Progenitor cell of endocrine pancreas (in vitro differentiated cells): ENCODE measurements at places on chromosomes 3 and 15. TPM values are rescaled to one million over a fixed set of nuclear protein-coding genes. Genes with fewer than 3 reads are reported as not detected.

Gene ADAMTS17
- 3.5 and 4.7 TPM in 2 replicates for total RNA-seq

Gene HIGD2B
- not detected in 2 replicates for total RNA-seq

Gene APBA2
- 37.1 and 41.0 TPM in 2 replicates for total RNA-seq

Gene SERINC4
- total RNA-seq: 0.33 and 0.36 TPM in 2 replicates

Gene PPP1R14D
- 0.81 and 1.5 TPM in 2 replicates for total RNA-seq

Gene ITGB5
- 58.8 and 65.4 TPM in 2 replicates for total RNA-seq

Gene PAK6
- 13.2 and 13.8 TPM in 2 replicates for total RNA-seq

Gene XCR1
- total RNA-seq: not detected in 2 replicates

Gene NCKIPSD
- 29.8 and 32.0 TPM in 2 replicates for total RNA-seq

DNA sequence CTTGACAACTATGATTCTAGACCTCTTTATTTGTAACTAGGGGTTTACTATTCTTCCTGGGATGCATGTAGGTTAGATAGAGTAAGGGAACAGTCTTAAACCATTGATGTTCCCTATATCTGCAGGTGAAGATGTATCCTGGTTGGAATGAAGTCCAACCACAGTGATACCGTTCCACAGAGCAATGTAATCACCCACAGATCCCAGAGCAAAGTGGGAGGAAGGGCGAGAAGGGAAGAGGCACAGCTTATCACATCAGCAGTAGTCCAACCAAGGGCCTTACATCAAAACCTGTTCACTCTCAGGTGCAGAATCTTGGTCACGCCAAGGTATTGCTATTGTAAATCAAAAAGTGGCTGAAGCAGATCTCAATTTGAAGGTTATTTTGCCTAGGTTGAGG is 61.8 kb upstream of the LIPC start:
- H3K4me3 ChIP-seq: no peak overlapping the region
- H3K27me3 ChIP-seq: no peaks in the 10 kb centered on the region
- H3K4me1 ChIP-seq: no peaks in the 10 kb centered on the region
- no peak for DNase-seq
- H3K36me3 ChIP-seq: no peaks in the 10 kb centered on the region

GRCh38 chr3:141714671-141715070 is 23.4 kb upstream of the RNF7 start:
- H3K27ac ChIP-seq: no peak overlapping the region
- no peak for DNase-seq

GRCh38 chr3:71401695-71402231 is 181.8 kb downstream of the FOXP1 start:
- H3K4me1 ChIP-seq: peaks cover 62% of the 10 kb centered on the region
- no peak overlapping the region for H3K4me3 ChIP-seq
- peak overlapping the region; percentile 57 for H3K27ac ChIP-seq

- no peak for DNase-seq
- no peak overlapping the region for H3K27ac ChIP-seq
- no peak overlapping the region for H3K4me3 ChIP-seq
Measured at GRCh38 chr15:39959411-39959810, 25.5 kb downstream of the EIF2AK4 start.

GRCh38 chr15:80462836-80463512 is 58.8 kb downstream of the ARNT2 start:
- no peaks in the 10 kb centered on the region for H3K27me3 ChIP-seq
- H3K36me3 ChIP-seq: peaks cover 14% of the 10 kb centered on the region
- H3K27ac ChIP-seq: no peak overlapping the region
- no peak overlapping the region for H3K4me3 ChIP-seq

DNA sequence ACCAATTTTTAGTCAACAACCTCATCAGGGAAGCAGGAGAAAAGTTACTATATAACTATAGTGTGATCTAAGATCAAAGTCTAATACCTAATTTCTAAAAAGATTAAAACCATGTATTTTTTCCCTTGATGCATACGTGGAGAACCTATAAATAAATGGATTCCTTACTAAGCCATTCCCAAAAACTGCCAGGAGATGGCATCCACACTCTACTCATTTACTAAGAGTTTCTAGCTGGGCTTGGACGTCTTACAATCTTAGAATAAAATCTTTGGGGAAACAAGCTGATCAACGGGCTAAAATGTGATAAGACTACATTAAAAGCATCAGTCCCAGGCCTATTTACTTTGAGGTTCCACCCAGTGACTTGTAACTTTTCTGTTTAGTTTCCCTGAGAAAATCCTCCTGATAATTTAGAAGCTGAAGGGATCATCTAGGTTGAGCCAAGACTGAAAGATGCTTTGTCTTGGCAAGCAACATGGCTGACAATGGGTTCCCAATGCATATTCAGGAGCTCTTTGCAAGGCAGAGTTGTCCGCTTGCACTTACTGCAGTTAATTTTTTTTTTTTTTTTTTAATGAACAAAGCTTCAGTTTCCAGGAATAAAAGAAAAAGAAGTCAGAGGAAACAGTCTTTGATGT is 85.5 kb upstream of the FGF12 start:
- H3K36me3 ChIP-seq: no peaks in the 10 kb centered on the region
- no peak for DNase-seq
- no peak overlapping the region for H3K27ac ChIP-seq
- no peak overlapping the region for H3K4me3 ChIP-seq
- peaks cover 14% of the 10 kb centered on the region for H3K4me1 ChIP-seq
- no peaks in the 10 kb centered on the region for H3K27me3 ChIP-seq

DNA sequence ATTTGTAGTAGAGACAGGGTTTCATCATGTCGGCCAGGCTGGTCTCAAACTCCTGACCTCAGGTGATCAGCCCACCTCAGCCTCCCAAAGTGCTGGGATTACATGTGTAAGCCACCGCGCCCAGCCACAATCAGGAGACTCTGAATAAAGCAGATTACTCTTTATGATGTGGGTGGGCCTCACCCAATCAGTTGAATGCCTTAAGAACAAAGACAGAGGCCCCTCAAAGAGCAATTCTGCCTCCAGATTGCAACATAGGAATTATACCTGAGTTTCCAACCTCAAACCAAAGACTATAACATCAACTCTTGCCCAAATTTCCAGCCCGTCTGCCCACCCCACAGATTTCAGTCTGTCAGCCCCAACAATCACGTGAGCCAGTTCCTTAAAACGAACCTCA is 18.8 kb upstream of the FAM174B start:
- DNase-seq: no peak
- peaks cover 11% of the 10 kb centered on the region for H3K27me3 ChIP-seq
- no peak overlapping the region for H3K4me3 ChIP-seq
- peaks cover 17% of the 10 kb centered on the region for H3K4me1 ChIP-seq

DNA sequence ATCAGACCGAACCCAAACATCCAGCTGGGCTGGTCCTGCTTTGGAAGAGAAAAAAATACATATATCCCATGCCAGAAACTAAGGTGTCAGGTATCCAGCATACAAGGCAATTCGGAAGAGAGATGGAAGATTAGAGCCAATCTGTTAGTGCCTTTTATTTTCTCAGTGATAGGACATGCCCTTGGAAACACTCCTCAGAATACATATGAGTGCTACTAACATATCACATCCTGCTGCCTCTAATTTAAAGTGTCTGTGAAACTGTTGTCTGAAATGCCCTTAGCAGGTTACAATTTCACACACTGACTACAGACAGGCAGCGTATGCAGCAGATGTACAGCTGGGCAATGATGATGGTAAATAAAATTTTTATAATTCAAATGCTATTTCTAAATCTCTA is 78.9 kb downstream of the RBPMS2 start:
- no peak for DNase-seq
- no peaks in the 10 kb centered on the region for H3K27me3 ChIP-seq
- no peak overlapping the region for H3K4me3 ChIP-seq
- peak overlapping the region; percentile 35 for H3K27ac ChIP-seq

DNA sequence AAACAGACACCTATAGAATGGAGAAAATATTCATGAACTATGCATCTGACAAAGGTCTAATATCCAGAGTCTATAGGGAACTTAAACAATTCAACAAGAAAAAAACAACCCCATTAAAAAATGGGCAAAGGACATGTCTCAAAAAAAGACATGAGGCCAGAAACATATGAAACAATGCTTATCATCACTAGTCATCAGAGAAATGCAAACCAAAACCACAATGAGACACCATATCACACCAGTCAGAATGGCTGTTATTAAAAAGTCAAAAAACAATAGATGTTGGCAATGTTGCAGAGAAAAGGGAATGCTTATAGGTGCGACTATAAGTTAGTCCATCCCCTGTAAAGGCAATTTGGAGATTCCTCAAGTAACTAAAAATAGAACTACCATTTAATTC is 11.4 kb upstream of the HDGFL3 start:
- no peaks in the 10 kb centered on the region for H3K27me3 ChIP-seq
- H3K36me3 ChIP-seq: peaks cover 30% of the 10 kb centered on the region
- no peaks in the 10 kb centered on the region for H3K4me1 ChIP-seq
- DNase-seq: no peak

DNA sequence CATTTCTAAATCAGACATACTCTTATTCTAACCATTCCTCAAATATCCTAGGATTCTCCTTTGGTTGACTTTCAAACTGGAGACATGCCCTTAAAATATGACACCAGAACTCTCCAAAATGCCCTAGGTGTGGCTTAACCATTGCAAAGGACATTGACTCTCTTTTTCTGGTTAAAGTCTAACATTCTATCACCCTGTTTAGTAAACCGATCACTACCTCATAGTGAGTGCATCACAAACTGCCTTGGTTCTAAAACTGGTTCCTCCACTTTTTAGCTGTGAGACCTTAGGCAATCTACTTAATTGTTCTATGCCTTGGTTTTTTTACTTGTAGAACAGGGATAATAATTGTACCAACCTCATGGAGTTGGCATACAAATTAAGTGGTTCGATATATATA is 224.3 kb downstream of the CDIN1 start:
- H3K27me3 ChIP-seq: no peaks in the 10 kb centered on the region
- H3K4me3 ChIP-seq: no peak overlapping the region
- no peak for DNase-seq
- H3K36me3 ChIP-seq: peaks cover 5% of the 10 kb centered on the region
- peak overlapping the region; percentile 16 for H3K27ac ChIP-seq

DNA sequence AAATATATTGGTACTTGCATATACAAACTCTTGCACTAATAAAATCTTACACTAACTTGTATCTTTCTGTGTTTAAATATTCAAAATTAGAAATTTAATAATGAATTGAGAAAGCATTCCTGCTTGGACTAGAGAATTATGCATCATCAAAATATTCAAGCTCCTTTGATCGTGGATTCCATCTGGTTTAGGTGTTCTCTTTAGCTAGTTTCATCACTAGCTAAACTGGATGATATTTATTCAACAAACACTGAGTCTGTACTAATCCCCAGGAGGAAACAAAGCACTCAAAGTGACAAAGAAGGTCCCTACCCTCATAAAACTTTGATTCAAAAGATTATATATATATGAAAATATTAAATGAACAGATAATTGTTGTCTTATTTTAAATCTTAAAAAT is 1360.9 kb upstream of the ALCAM start:
- no peaks in the 10 kb centered on the region for H3K36me3 ChIP-seq
- no peak overlapping the region for H3K27ac ChIP-seq
- no peak for DNase-seq
- H3K4me3 ChIP-seq: no peak overlapping the region

DNA sequence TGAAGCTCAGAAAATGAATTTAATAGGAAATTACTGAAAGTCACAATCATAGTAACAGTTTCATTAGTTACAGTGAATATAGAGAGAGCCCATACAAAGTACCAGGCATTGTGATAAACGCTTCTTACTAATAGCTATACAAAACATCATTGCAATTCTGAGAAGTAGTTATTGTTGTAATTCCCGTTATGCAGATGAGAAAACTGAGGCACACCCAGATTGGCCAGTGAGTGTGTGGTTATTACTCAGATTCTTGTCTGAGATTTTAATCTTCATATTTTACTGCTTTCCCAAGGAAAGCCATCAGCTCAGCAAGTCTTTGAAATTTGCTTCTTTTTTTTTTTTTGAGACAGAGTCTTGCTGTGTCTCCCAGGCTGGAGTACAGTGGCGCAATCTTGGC is 14.3 kb downstream of the FLNB start:
- no peak for DNase-seq
- no peaks in the 10 kb centered on the region for H3K36me3 ChIP-seq
- peak overlapping the region; percentile 78 for H3K27ac ChIP-seq
- H3K4me1 ChIP-seq: peaks cover 40% of the 10 kb centered on the region

DNA sequence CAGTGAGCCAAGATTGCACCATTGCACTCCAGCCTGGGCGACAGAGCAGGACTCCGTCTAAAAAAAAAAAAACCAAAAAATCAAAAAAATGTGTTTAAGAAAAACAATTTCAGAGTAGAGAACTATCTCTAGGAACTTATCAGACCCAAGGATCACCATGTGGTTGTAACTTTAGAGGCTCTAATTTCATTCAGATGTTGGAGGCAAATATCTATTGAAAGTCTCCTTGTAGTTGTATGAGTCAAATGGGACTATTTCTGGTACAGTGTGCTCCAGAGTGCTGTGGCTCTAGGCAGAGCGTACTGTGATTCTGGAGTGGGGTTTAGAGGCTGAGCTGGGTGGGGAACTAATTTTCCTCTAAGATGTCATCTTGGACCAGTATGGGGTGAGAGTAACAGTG is 398.7 kb downstream of the SHQ1 start:
- no peak overlapping the region for H3K27ac ChIP-seq
- H3K36me3 ChIP-seq: peaks cover 1% of the 10 kb centered on the region
- peaks cover 30% of the 10 kb centered on the region for H3K27me3 ChIP-seq
- no peak overlapping the region for H3K4me3 ChIP-seq

DNA sequence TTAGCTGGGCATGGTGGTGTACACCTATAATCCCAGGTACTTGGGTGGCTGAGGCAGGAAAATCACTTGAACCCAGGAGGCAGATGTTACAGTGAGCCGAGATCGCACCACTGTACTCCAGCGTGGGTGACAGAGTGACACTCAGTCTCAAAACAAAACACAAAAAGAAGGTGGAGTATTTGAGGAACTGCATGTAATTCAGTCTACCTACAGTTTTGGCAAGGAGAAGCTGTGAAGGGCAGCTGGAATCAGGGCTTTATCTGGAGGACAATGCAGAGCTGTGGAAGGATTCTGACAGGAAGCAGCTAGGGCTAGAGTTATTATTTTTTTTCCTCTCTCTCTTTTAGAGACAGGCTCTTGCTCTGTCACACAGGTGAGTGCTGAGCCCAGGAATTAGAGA is 6.8 kb downstream of the H1-8 start:
- H3K36me3 ChIP-seq: no peaks in the 10 kb centered on the region
- H3K4me1 ChIP-seq: peaks cover 1% of the 10 kb centered on the region
- H3K4me3 ChIP-seq: no peak overlapping the region
- H3K27ac ChIP-seq: no peak overlapping the region
- no peak for DNase-seq
- peaks cover 27% of the 10 kb centered on the region for H3K27me3 ChIP-seq

- no peaks in the 10 kb centered on the region for H3K4me1 ChIP-seq
- H3K27me3 ChIP-seq: no peaks in the 10 kb centered on the region
- no peaks in the 10 kb centered on the region for H3K36me3 ChIP-seq
- no peak for DNase-seq
- H3K27ac ChIP-seq: no peak overlapping the region
Measured at GRCh38 chr3:75983111-75983510, 197.8 kb upstream of the ZNF717 start.

- no peak for DNase-seq
- no peaks in the 10 kb centered on the region for H3K36me3 ChIP-seq
- peaks cover 1% of the 10 kb centered on the region for H3K4me1 ChIP-seq
- no peak overlapping the region for H3K4me3 ChIP-seq
- H3K27me3 ChIP-seq: no peaks in the 10 kb centered on the region
Measured at GRCh38 chr15:50886611-50887345, 21.7 kb upstream of the AP4E1 start.

GRCh38 chr3:80263260-80263659 is 495.5 kb upstream of the ROBO1 start:
- DNase-seq: no peak
- no peaks in the 10 kb centered on the region for H3K27me3 ChIP-seq
- no peaks in the 10 kb centered on the region for H3K36me3 ChIP-seq
- no peak overlapping the region for H3K4me3 ChIP-seq
